ENCODE measurements at places on chromosomes 12 and 14.
A peak's percentile ranks its signal among the peaks of the same experiment; 100 is the strongest.

GRCh38 chr14:61153431-61153830 lies 127.7 kb downstream of the TMEM30B start:
- H3K4me3 ChIP-seq, result no peak overlapping the region
- peaks cover 2% of the 10 kb centered on the region for H3K27me3 ChIP-seq
- peaks cover 53% of the 10 kb centered on the region for H3K4me1 ChIP-seq
- peak overlapping the region; percentile 27 for H3K27ac ChIP-seq
- DNase-seq, result no peak

DNA sequence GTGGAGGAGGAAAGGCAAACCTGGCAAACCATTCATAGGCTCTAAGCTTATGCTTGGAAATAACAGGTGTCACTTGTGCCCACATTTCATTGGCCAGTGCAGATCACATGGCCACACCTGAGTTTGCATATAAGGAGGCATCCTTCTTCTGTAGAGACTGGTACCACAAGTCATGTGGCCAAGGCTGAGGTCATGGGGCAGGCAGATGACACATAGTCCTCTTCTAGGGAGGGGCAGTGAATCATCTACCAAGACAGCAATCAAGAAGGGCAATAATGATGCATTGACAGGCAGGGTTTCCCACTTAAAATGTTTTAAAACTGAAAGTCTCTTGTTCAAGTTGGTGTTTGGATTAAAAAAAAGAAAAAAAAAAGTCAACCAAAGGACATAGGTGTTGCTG lies 77.3 kb downstream of the DAAM1 start:
- no peaks in the 10 kb centered on the region for H3K27me3 ChIP-seq
- no peak overlapping the region for H3K27ac ChIP-seq

DNA sequence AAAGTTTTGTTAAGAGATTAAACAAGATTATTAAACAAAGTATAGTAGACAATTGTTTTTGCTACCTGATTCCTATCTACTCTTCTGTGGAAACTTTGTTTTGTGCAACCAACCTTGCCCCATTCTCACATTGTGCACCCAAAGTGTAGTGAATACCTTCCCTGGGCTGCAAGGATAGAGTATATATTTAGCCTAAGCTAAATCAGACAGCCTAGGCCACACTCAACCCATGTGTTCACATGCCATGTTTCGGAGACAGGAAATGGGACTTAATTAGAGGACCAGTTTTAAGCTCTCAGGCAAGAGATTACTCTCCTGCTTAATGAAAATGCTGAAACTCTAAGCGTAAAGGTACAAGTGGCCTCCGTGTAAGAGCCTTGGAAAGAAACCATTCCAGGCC lies 734.9 kb upstream of the USP15 start:
- no peak overlapping the region for H3K4me3 ChIP-seq
- peaks cover 9% of the 10 kb centered on the region for H3K36me3 ChIP-seq
- H3K4me1 ChIP-seq, result no peaks in the 10 kb centered on the region
- H3K27ac ChIP-seq, result no peak overlapping the region
- H3K27me3 ChIP-seq, result no peaks in the 10 kb centered on the region
- DNase-seq, result no peak

GRCh38 chr12:116194935-116195431 lies 82.5 kb downstream of the MED13L start:
- no peaks in the 10 kb centered on the region for H3K27me3 ChIP-seq
- H3K36me3 ChIP-seq, result peaks cover 5% of the 10 kb centered on the region
- H3K4me1 ChIP-seq, result peaks cover 69% of the 10 kb centered on the region
- H3K4me3 ChIP-seq, result no peak overlapping the region
- H3K27ac ChIP-seq, result no peak overlapping the region

- no peaks in the 10 kb centered on the region for H3K4me1 ChIP-seq
- H3K27me3 ChIP-seq, result no peaks in the 10 kb centered on the region
- no peak for DNase-seq
- no peak overlapping the region for H3K27ac ChIP-seq
- peaks cover 10% of the 10 kb centered on the region for H3K36me3 ChIP-seq
- no peak overlapping the region for H3K4me3 ChIP-seq
Observed at GRCh38 chr14:56884617-56885016, 74.3 kb upstream of the OTX2 start.

GRCh38 chr14:102317564-102318248 lies 1.8 kb upstream of the ZNF839 start:
- H3K27me3 ChIP-seq, result peaks cover 9% of the 10 kb centered on the region
- no peak for DNase-seq
- peaks cover 64% of the 10 kb centered on the region for H3K4me1 ChIP-seq
- H3K36me3 ChIP-seq, result no peaks in the 10 kb centered on the region
- H3K4me3 ChIP-seq, result peak overlapping the region; percentile 98

DNA sequence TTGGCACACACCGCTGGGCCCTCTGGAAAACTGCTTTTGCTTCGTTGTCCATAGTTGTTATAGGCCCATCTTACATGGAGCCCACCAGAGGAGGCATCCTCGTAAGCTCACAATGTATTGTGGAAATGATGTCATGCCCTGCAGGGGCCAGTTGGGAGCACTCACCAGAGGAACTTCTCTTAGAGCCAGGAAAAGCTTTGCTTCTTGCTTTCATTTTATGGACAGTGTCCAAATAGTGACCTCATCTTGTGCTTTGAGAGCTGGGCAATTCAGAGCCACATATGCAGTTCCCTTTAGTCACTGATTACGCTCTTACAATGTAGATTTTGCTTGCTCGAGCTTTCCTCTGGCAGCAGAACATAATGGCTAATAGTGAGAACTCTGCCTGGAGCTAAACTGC lies 275.6 kb downstream of the AACS start:
- H3K36me3 ChIP-seq, result no peaks in the 10 kb centered on the region
- no peak overlapping the region for H3K4me3 ChIP-seq
- H3K4me1 ChIP-seq, result no peaks in the 10 kb centered on the region
- peak; percentile 35 for DNase-seq
- H3K27ac ChIP-seq, result no peak overlapping the region

- no peak overlapping the region for H3K27ac ChIP-seq
- H3K27me3 ChIP-seq, result peaks cover 4% of the 10 kb centered on the region
- no peak overlapping the region for H3K4me3 ChIP-seq
Observed at GRCh38 chr14:76923431-76924370, 97.5 kb downstream of the LRRC74A start.

DNA sequence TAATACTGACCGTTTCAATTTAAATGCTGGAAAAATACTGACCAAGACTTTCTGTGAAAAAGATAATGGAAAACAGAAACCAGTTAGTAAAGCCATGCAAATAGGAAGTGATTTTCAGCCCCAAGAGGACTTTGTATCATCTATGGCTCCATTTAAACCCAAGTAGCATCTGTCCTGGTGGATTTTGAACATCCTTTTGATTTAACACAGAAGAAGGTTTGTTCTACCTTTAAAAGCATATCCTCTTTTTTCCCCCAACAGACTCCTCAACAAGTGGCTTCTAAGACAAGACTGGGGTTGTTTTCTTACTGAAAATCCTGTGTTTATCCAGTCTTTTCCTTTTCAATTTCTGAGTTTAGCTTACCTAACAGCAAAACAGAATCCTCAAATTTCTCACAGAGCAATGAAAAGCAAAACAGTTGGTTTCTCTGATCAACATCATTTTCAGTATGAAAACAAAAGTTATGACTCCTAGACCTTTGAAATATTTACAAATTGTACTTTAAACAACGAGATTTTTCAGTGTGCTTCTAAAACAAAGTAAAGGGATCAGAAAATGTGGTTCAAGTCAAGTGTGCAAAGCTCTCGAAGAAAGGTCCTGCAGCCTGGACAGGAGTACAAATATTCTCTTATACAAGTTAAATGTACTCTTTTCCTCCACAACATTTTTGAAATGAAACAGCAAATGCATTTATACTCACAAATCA lies 2.9 kb downstream of the PHLDA1 start:
- peaks cover 52% of the 10 kb centered on the region for H3K36me3 ChIP-seq
- peak overlapping the region; percentile 97 for H3K27ac ChIP-seq
- DNase-seq, result no peak
- peak overlapping the region; percentile 98 for H3K4me3 ChIP-seq
- peaks cover 23% of the 10 kb centered on the region for H3K27me3 ChIP-seq

GRCh38 chr14:50403419-50403818 lies 6.7 kb upstream of the CDKL1 start:
- DNase-seq, result no peak
- no peak overlapping the region for H3K4me3 ChIP-seq
- H3K27me3 ChIP-seq, result no peaks in the 10 kb centered on the region
- peak overlapping the region; percentile 47 for H3K27ac ChIP-seq
- H3K36me3 ChIP-seq, result peaks cover 9% of the 10 kb centered on the region

DNA sequence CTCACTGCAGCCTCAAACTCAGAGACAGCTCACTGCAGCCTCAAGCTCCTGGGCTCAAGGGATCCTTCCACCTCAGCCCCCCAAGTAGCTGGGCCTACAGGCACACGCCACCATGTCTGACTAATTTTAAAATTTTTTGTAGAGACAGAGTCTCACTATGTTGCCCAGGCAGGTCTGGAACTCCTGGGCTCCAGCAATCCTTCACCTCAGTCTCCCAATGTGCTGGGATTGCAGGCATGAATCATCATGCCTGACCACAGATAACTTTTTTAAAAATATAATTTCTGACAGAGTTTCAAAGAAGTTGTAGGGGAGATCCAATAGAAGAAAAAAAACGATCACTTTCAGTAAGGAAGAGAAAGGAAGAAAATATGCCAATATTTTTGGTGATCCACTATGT lies 189.7 kb upstream of the CDKN3 start:
- peak; percentile 40 for DNase-seq
- H3K4me3 ChIP-seq, result peak overlapping the region; percentile 2
- peaks cover 66% of the 10 kb centered on the region for H3K4me1 ChIP-seq
- peak overlapping the region; percentile 79 for H3K27ac ChIP-seq
- no peaks in the 10 kb centered on the region for H3K27me3 ChIP-seq

DNA sequence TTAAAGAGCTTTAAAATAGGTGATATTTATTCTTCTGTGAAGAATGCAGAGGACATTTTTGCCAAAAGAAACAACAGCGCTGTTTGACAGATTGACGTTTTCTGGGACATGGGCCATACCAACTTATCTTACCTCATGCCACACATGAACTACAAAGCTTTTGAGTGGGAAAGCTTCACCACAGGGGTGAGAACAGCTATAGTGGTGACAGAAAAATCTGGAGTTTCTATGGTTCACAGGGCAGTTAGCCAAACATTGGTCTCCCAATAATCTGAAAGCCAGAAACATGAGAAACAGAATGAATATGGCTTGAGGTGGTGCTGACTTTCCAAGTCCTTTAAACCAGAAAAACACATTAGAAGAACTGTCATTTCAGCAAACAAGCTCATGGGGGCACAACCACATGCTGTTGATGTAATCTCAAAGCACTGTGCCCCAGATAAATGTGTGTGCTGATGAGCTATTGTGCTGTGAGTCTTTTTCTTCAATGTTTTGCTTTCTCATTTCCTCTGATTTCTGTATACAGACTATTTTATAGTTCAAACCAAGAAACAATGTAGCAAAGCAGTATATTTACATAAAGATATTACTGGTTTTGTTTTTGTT lies 905.4 kb downstream of the SLC16A7 start:
- H3K4me3 ChIP-seq, result no peak overlapping the region
- H3K36me3 ChIP-seq, result no peaks in the 10 kb centered on the region
- DNase-seq, result no peak

- H3K4me3 ChIP-seq, result no peak overlapping the region
- DNase-seq, result no peak
- H3K27ac ChIP-seq, result no peak overlapping the region
- no peaks in the 10 kb centered on the region for H3K27me3 ChIP-seq
- peaks cover 56% of the 10 kb centered on the region for H3K4me1 ChIP-seq
Observed at GRCh38 chr12:180445-180844, 33.5 kb downstream of the SLC6A12 start.

DNA sequence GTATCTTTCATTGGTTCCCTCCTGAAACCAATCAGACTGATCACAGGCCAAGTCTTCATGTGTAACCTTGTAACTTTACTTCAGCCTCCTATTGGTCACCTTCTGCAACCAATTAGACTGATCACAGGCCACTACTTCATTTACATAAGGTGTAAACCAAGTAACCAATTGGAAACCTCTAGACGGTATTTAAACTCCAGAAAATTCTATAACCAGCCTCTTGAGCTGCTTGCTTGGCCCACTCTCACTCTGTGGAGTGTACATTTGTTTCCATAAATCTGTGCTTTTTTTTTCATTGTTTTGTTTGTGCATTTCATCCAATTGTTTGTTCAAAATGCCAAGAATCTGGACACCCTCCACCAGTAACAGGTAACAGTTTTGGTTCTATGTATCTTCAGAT lies 47.5 kb downstream of the EIF2S3B start:
- no peak overlapping the region for H3K27ac ChIP-seq
- no peaks in the 10 kb centered on the region for H3K4me1 ChIP-seq
- H3K36me3 ChIP-seq, result no peaks in the 10 kb centered on the region
- DNase-seq, result no peak
- H3K4me3 ChIP-seq, result no peak overlapping the region

DNA sequence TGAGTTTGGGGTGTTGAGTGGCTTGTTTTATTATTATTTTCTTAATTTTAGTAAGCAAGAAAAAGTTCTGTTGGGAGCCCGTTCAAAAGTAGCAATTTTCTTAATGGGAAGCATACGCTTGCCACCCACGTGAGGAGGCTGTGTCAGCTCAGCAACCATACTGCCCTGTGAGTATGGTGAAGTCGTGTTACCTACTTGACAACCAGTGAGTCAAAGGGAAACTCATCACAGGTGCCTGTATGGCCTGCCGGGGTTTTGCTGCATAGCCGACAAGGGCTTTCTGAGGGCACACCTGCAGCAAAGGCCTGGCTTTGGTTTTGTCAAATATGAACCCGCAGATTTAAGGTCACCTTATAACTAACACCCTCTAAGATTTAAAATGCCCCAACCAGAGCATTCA lies 31.1 kb downstream of the PITPNM2 start:
- peaks cover 12% of the 10 kb centered on the region for H3K27me3 ChIP-seq
- H3K4me1 ChIP-seq, result peaks cover 30% of the 10 kb centered on the region
- DNase-seq, result no peak
- H3K36me3 ChIP-seq, result no peaks in the 10 kb centered on the region
- H3K27ac ChIP-seq, result no peak overlapping the region

DNA sequence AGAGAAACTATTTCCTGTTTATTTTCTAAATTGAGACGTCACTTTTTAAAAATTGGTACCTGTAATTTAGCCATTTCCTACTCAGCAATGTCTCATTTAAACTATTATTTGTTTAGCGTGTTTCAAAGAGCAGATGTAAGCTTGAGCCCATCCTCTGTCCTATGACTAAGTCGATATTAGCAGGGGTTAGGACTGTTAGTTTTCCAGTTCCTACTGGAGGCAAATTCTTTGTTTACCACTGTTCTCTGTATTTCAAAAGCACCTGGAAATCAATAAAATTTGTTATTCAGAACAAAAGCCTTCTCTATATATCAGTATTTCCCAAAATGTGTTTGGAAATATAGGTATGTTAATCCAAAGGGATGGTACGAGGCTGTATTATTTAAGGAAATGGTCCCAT lies 42.4 kb downstream of the MDM2 start:
- H3K4me1 ChIP-seq, result peaks cover under 1% of the 10 kb centered on the region
- H3K4me3 ChIP-seq, result no peak overlapping the region
- peaks cover 33% of the 10 kb centered on the region for H3K27me3 ChIP-seq
- H3K27ac ChIP-seq, result no peak overlapping the region

DNA sequence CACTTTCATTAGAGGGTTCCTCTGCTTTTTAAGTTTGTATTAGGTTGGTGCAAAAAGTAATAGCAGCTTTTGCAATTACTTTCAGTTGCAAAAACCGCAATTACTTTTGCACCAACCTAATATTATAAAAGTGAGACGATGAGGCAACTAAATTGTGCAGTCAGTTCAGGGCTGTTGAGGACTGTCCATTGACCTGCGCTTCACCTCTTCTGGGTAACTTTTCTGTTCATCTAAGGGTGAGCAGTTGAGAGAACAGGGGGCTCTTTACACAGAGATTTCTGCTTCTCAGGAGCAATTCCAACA lies 191.3 kb downstream of the AACS start:
- no peak overlapping the region for H3K4me3 ChIP-seq
- no peak overlapping the region for H3K27ac ChIP-seq
- no peaks in the 10 kb centered on the region for H3K36me3 ChIP-seq
- no peak for DNase-seq
- H3K4me1 ChIP-seq, result no peaks in the 10 kb centered on the region

All from HFFc6 (cell line).